ENCODE measurements at places on chromosomes 12 and 14. TPM values are rescaled to one million over a fixed set of nuclear protein-coding genes. Genes with fewer than 3 reads are reported as not detected.

Gene FSCB
- not detected for total RNA-seq

- DNase-seq = peak; percentile 70
Observed at GRCh38 chr12:106226884-106227640, 20.8 kb downstream of the CKAP4 start.

DNA sequence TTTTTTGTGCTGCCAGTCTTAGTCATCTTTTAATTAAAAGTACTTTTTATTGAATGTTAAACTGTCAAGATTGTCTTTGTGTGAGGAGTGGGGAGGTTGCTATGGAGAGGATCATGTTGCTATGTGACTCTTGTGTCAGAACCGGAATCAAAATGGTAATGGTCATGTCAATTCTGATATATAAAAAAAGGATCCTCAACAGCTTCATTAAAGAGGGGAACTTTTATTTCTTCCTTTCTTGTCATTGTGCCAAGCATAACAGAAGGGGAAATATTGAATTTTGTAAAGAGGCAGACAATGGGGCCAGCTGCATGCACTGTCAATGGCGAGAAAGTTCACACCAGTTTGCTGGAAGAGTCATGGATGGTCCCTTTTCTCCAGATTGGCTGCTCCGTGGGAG, 564.8 kb downstream of the VRK1 start:
- DNase-seq = no peak

DNA sequence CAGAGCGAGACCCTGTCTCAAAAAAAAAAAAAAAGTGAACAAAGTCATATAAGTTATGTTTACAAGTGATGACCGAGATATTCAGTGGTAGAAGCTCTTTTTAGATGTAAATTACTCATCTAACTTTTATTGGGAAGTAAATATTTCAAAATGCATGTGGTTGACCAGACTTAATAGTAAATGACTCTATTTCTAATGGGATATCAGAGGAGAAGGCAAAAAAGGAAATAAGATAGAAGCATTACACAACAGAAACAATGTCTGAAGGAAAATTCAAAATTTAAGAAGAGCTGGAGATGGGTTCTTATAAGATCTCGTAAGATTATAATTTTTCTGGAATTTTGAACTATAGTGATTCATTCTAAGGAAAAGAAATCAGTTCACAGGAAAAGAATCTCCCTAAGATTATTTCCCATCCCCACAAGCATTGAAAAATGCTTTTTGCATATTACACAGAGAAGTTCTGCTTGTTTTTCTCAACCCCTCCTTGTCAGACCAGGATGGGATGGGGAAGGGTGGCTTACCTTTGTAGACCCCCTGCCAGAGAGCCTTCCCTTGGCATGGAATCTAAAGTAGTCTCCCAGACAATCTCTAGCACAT, 63.1 kb upstream of the STK38L start:
- no peak for DNase-seq

GRCh38 chr14:60648249-60648933, 886 bp downstream of the SIX1 start:
- no peak for DNase-seq

DNA sequence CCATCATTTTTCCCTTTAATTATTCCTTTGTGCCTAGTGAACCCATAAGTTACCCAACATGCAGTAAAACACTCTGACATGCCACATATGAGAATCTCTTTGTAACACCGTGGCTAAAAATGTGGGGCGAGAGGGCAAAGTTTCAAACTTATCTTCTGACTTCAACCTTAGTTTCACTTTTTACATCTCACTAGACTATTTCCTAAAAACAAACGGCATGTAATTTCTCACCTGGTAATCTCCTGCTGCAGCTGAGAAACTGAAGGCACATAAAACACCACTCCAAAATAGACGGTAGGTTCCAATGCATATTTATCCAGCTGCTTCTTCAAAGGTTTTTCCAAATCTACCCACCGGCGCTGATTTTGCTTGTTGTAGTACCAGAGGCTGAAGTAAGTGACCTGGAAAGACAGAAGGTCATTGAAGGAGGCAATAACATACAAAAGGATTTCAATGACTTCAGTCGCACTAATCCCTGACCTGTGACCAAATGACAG, 37.9 kb downstream of the PTPN21 start:
- DNase-seq = no peak

Gene KIF5A
- 1.6 TPM for total RNA-seq
